Activated CD4-positive, CD25-positive, alpha-beta regulatory T cell treated with anti-CD3 and anti-CD28 coated beads, Interleukin-2, amount 50 U/mL, for 72 hours (primary cell): ENCODE measurements at places on chromosomes 1 and 21.

DNA sequence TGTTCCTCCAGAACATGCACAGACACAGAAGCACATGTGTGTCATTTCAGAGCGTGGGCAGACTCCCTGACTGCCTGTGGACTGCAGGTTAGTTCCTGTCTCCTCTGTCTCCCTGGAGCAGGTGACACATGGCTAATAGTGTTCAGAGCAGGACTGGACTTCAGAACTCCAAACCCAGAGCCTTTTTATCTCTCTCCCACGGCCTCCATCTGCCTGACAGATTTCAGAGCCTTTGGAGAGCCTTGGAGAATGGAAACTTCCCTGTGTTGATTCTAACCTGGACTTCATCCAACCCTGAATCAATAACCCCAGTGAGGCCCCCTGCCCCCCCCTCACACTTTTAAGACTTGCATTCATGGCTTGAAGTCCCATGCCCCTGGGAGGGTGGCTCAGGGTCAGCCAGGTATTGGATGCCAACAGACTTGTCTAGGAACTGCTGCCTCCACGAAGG, 44.4 kb downstream of the C1orf198 start:
- DNase-seq = no peak

DNA sequence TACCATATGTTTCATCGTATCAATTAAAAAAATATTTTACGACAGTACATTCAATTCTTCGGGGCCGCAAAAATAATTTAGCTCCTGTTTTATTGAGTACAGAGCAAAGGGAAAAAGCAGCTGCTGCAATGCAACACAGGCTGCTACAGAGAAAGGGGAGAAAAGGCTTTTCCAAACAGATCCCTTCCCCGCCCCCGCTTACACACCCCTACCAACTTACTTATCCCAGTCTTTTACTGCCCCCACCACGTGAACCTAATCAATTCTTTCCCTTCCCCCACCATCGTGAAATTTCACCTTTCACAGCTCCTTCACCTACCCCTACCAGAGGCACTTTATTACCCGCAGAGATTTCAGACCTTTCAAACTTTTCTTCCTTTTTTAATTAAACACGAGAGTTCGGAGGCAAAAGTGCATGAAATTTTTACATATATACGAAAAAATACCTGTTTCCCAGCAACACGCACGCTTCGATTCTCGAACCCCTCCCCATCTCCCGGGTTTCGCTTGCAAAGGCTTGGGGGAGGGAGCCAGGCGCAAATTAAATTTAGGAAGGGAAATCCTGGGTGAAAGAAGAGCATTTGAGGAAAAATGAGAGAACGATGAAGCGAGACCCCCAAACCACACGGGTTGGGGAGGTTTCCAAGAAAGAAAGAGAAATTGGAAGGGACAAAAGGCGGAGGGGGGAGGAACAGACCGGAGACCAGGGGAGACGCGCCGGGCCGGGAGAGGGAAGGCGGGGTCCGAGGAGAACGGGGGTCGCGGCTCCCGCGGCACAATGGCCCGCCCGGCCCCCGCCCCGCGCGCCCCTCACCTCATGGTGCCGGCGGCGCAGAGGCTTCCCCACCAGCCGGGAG, 823 bp downstream of the ENAH start:
- no peak for DNase-seq

DNA sequence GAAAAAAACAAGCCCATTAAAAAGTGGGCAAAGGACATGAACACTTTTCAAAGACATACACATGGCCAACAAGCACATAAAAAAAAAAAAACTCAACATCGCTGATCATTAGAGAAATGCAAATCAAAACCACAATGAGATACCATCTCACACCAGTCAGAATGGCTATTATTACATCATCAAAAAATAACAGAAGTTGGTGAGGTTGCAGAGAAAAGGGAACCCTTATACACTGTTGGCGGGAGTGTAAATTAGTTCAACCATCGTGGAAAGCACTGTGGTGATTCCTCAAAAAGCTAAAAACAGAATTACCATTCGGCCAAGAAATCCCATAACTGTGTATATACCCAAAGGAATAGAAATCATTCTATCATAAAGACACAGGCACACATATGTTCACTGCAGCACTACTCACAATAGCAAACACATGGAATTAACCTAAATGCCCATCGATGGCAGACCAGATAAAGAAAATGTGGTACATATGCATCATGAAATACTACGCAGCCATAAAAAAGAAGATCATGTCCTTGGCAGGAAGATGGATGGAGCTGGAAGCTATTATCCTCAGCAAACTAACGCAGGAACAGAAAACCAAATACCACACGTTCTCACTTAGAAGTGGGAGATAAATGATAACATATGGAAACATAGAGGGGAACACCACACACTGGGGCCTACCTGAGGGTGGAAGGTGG, 70.1 kb downstream of the INTS7 start:
- no peak for DNase-seq

- no peak for DNase-seq
Observed at GRCh38 chr1:97252925-97253324, 531.3 kb downstream of the PTBP2 start.

DNA sequence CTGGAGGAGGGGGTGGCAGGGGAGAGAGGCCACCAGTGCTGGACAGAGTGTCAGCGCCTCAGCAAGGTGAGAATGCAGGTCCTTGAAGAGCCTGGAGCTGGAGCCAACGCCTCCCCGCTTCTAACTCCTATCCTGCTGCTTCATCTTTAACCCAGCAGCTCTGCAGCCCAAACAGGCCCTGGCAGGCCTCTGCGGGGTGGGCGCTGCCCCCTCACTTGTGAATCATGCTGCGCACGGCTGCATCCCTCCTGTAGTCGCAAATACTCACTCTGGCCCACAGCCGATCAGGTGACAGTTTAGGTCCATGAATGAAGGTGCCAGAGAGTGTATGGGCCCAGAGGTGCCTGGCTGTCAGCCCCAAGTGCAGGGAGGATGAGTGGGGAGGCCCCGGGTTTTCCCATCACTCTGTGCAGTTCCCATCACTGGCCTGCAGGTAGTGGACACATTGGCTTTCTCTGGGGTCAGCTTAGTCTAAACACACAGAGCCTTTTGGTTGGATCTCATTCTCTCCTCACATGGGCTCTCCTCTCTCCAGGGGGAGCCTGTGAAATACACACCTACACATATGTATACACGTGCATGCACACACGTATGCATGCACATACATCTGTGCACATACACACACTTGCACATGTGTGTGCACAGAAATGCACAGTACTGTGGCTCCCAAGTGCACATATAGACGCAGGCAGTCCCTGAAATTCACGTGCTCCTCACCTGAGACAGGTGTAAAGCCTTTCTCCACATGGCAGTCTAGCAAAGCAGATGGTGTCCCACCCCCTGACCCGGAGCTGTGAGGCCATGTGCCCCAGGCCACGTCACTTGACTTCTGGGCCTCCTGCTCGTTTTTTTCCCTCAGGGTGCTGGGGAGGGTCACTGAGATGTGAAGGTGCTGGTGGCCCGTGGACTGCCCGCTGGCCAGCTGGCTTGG, 52.0 kb downstream of the TRIM11 start:
- no peak for DNase-seq

- no peak for DNase-seq
Observed at GRCh38 chr1:41648230-41648629, 163.7 kb upstream of the EDN2 start.

- DNase-seq = no peak
Observed at GRCh38 chr1:28083876-28084275, 4.5 kb downstream of the EYA3 start.

DNA sequence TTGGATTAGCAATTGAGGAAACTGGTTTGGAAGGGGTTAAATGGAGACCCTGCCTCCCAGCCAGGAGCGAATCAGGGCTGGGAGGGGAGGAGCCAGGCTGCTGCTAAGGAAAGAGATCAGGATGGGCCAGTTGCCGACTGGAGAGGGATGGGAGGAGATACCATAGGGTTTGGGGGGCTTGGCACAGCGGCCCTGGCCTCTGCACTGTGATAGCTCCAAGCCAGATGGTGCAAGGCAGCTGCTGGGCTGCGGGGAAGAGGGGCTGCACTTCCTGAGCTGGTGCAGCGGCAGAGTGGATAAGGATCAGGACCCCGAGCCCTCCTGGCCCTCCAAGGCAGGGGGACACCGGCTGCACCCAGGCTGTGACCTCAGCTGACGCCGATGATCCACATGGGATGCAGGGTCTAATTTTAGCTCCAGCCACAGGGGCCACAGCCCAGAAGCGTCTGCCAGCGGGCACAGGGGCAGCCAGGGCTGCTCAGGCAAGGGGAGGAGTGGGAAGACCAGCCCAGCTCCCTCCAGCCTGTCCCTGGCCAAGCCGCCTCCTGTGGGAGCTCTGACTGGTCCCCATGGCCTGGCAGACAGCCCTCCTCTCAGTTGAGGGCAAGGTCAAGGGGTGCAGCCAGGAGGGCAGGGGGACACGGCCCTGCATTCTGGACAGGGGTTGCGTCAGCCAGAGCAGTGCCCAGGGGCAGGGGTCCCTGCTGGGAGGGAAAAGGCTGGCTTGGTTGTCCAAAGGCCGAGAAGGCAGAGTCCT, at the start of gene EXTL1:
TSS of gene EXTL1 (plus strand) at position 129 of the 757 bp plus-strand sequence. CDS start 872 bp downstream, outside the sequence.
- DNase-seq = no peak

- DNase-seq = no peak
Observed at GRCh38 chr1:160884579-160884978, 401 bp downstream of the ITLN1 start.

DNA sequence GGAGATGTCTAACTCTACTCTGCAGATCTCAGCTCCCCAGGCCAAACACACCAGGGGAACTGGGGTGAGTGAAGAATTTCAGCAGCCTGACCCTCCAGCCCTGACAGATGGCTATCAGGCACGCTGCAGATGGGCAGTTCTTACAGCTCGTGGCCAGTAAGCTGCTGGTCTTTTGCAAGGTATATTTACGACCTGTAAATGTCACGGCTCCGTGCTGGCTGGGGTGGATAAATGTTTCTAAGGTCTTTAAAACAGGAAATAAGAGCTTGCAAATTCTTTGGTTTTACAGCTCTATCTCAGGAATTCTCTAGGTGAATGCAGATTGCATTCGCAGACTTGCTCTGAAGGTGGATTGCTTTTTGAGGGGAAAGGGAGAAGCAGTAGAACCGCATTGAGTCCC, 10.1 kb downstream of the DOP1B start:
- DNase-seq = no peak

DNA sequence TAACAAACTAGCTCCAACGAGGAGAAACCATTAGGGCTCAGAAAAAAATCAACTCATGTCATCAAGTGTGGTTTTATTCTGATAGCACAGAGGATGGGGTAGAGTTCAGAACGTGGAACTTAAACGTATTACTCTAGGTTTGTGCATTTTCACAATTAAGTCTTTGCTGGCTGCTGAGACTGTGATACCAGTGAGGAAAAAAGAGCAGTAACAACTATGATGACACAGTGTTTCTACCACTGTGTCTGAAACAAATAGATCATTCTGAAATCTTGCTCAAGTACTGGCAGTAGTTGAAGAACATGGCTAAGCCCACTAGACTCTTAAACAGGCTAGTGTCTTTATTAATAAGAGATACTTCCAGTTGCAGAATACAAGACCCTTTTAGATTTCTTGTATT, 31.0 kb downstream of the NUCKS1 start:
- no peak for DNase-seq

GRCh38 chr1:170619241-170620028, 44.5 kb upstream of the PRRX1 start:
- no peak for DNase-seq

GRCh38 chr1:34758751-34759150, 789 bp upstream of the GJB4 start:
- DNase-seq = no peak

- DNase-seq = no peak
Observed at GRCh38 chr1:92957030-92957734, 4.1 kb downstream of the DIPK1A start.

DNA sequence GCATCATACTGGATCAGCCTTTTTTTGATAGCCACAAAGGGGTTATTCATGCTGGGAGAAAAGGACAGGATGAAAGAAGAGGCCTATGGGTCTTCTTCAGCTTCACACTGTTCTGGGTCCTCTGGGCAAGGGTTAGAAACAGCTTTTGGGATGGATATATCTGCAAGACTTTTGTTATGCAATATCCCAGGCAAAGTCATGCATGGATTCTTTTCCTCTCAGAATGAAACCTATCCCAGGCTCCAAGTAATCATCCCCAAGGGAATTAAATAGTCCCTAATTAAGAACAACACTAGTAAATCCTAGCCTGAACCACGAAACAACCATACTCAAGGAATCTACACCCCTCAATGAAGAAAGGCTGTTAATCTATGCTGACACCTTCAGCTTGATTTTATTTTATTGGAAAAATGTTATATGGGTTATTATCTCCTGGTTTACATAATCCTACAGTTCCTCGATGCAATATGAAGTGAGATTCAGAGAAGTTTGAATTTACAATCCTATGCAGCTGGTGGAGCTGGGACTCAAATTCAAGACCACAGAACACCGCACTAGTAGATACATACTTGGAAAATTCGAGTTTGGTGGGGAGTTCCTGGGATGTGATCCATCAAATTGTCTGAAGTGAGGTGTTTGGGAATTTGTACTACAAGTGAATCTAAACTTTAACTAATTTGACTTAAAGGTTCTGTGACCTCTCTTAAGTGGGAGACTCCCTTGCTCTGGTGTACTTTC, 338.6 kb downstream of the TBX15 start:
- DNase-seq = no peak

DNA sequence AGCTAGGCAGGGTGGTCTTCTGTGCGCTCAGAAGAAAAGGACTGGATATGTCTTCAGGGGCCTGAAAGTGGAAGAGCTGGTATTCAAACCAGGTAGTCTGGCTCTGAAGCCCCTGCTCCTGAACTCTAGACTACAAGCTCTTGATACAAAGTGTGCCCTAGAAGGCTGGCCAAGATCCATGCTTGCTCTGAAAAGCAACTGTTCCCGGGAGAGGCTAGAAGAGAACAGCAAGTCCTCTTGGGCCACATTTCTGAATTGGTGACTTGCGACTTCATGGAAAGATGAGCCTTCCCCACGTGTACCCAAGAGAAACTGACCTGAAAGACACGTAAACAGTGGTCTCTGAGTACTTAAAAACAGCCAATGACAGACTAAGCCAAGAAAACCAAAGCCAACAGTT, 123.3 kb upstream of the GRIK3 start:
- DNase-seq = no peak

- no peak for DNase-seq
Observed at GRCh38 chr21:44564886-44565598, 6.4 kb upstream of the KRTAP10-3 start.

GRCh38 chr1:222098404-222098803, 356.5 kb upstream of the DUSP10 start:
- DNase-seq = no peak

GRCh38 chr21:42067531-42068255, 3.4 kb upstream of the UMODL1 start:
- no peak for DNase-seq

DNA sequence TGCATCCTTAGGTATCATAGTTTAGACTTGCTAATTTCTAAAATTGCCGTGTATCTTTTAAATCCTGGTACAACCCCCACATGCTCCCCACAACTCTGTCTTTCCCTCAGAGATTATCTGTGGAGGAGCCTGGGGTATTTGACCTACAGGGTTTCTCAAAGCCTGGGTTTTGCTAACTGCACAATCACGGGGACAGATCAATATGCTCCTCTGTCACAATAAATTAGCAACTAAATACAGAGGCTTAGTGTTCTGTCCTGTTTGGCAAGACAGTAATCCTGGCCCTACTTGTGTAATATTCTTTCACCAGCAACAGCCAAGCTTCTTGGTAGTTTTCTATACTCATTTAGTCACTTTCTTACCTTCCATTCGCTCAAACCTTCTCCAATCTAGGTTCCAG, 8.5 kb downstream of the ECHDC2 start:
- no peak for DNase-seq
